ENCODE measurements at places on chromosomes 11 and 22.

GRCh38 chr22:50361222-50361621, 18.1 kb downstream of the PPP6R2 start:
- DNase-seq, result no peak

DNA sequence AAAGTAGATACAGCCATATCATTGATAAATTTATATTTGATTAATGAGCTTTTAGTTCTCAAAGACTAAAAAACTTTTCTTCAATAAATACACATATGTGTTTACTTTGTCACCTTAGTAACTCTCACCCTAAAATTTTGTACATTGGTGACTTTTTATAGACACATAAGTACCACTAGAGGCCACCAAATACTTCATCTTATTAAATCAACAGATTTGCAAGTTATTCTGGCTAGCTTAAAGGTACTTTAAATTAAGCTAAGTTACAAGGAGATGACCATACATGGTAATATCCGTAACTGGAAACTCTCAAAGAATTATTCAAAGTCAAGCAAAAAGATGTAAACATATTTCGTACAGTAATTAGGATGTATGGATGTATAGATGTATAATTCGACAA, 112.2 kb downstream of the SBF2 start:
- DNase-seq, result no peak

- no peak for DNase-seq
Observed at GRCh38 chr22:40325315-40325714, 21.0 kb upstream of the ADSL start.

DNA sequence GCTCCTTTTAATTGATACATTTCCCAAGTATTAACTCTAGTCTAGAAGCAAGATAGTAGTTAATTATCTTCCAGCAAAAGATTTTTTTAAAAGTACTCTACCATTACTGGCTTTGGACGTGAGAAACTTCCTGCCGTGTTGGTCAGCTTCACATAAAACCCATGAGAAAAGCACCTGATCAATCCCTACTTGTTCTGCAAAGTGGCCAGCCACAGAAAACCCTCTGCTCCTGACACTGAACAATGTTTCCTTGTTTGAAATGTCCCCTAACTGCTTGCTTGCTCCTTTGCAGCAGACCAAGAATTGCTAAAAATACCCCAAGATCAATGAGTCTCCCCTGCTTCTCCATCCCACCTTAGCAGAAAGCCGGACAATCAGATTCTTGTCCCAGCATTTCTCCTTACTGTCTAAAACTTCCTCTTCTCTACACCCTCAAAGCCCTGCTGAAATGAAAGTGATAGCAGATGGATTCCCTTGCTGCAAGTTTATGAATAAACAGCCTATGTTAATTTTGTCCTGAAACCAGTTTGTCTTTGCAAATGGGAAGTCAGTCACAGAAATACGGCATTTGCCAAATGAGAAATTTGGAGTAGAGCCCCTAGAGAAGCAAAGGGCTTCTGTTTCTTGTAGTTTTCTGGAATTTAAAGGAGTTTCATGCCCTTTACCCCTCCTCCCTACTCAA, 207.1 kb upstream of the ARHGAP20 start:
- DNase-seq, result no peak
